T-helper 2 cell (primary cell): ENCODE measurements at places on chromosomes 11 and 22.

GRCh38 chr22:19406281-19406811 lies 25.2 kb downstream of the HIRA start:
- no peak for DNase-seq

- DNase-seq, result no peak
Measured at GRCh38 chr11:102824556-102824955, 18.9 kb downstream of the MMP3 start.

- DNase-seq, result no peak
Measured at GRCh38 chr11:78940500-78941225, 366.0 kb upstream of the NARS2 start.

DNA sequence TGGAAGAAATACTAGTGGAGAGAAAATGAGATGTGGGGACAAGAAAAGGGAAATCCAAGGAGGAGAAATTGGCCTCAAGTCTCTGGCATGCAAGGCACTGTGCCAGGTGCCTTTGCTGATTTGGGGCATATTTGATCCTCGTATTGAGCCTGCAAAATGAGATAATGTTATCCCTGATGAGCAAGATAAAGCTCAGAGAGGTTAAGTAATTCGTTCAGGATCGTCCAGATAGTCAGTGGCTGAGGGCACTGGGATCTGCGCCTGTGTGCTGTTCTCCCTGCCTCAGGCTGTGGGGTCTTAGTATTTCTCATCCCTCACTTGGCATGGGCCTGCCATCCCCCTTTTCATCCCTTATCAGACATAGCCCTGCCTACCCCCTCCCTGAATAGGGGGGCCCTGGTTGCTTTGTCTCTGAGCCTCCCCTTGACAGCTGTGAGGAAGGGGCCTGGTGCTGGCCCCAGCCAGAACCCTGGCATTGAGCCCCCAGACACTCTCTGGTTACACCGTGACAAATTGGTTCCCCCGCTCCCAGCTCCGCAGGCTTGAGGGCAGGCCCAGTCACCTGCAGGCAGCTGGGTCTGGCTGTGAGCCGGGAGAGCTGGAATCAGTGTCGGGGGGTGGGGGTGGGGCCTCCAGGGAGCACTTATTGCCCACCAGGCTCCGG lies 85.7 kb downstream of the NECTIN1 start:
- DNase-seq, result no peak

DNA sequence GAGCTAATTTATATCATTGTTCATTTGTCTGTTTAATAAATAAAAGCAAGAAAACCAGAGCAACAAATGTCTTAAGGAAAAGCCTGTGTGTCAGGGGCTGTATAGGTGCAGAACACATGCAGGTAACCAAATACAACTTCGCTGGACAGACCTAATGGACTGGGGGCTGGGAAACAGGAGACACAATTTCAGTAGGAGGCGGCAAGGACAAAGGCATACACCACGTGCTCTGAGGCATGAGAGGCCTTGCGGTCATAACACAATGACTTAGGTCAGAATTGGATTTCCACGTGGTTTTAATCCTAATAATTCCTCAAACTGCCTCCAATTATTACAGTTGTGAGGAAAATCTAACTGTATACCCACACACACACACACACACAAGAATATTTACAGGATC lies 8.7 kb upstream of the GLB1L3 start:
- no peak for DNase-seq

DNA sequence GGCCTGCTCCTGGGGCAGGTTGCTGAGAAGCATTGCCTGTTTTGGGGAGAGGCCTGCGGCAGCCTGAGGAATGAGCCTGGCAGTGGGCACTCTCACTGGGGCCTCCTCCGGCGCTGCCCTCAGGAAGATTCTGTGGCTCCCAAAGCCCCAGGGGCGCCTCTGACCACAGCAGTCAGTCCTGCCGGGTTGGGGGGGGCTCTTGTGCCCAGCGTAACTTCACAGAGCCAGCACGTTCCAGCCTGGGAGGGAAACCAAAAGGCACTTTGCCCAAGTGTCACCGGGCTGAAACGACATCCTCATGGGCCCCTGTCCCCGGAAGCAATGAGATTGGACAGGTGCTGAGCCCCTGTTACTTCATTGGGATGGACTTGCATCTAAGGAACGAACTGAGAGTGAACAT lies 4.3 kb upstream of the LRP5 start:
- DNase-seq, result no peak

- DNase-seq, result no peak
Measured at GRCh38 chr11:123100379-123101085, 38.6 kb upstream of the HSPA8 start.

GRCh38 chr11:121018746-121019145 lies 5.2 kb upstream of the TBCEL start:
- DNase-seq, result no peak

DNA sequence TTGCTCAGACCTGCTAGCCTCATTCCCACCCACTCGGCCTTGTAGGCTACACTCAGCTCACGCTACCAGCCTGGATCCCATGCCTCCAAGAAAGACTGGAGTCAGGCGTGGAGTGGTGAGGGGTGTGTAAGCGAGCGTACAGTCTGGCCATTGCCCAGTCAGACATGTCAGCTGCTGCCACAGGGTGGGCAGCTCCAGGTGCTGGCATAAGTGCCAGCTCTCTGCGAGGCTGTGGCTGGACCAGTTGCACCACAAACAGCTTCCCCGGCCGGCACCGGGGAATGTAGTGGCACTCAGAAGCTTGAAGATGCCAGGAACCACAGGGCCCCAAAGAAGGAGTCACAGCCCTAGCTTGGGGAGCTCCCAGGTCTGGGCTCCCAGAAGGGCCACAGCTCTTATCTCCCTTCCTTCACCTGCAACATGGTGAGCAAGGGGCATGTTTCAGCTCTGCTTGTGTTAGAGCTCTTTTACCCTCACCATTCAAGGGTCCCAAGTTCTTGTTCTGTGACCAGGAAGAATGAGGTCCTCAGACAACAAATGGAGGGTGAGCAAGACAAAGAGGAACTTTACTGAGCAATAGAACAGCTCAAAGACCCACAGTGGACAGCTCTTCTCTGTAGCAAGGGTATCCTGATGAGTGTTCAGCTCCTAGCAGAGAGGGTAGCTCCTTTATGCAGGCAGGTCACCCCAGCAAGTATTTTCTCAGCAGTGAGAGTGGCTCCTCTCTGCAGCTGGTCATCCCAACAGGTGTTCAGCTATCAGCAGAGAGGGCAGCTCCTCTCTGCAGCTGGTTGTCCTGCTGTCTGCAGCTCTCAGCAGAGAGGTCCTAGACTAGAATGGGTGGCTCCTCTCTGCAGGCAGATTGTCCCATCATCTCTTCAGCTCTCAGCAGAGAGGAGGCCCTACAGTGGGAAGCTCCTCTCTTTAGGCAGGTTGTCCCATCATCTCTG lies 6.0 kb downstream of the SBF2 start:
- no peak for DNase-seq

DNA sequence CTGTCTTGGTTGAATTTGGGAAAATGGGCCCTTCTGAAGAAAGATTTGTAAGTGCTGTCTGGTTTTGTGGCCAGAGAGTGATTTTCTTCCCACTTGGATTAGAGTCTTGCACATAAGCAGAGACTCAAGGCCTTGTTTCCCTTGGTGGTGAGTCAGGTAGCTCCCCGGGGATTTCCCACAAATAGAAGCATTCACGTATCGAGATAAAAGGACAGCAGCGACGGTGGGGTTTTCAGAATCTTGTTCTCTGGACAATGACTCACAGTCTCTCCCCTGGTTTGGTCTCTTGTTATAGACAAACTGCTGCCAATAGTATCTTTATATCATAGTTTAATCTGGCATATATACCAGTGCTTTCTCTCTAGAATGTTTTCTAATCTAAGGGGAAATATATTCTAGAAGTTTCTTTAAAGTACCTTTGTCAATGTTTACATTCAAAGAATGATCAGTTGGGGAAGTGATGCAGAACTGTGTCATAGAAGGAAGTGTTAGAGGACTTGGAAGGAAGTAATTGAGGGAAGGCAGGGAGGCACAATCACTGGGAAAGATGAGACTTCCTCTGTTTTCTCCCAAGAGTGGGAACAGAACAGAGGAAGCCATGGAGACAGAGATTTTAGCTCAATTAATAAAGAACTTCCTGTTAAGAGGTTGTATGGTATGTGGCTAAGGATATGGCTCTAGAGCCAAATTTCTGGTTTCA lies 18.1 kb downstream of the POLA2 start:
- DNase-seq, result no peak

- no peak for DNase-seq
Measured at GRCh38 chr22:25488244-25489020, 76.0 kb upstream of the GRK3 start.

DNA sequence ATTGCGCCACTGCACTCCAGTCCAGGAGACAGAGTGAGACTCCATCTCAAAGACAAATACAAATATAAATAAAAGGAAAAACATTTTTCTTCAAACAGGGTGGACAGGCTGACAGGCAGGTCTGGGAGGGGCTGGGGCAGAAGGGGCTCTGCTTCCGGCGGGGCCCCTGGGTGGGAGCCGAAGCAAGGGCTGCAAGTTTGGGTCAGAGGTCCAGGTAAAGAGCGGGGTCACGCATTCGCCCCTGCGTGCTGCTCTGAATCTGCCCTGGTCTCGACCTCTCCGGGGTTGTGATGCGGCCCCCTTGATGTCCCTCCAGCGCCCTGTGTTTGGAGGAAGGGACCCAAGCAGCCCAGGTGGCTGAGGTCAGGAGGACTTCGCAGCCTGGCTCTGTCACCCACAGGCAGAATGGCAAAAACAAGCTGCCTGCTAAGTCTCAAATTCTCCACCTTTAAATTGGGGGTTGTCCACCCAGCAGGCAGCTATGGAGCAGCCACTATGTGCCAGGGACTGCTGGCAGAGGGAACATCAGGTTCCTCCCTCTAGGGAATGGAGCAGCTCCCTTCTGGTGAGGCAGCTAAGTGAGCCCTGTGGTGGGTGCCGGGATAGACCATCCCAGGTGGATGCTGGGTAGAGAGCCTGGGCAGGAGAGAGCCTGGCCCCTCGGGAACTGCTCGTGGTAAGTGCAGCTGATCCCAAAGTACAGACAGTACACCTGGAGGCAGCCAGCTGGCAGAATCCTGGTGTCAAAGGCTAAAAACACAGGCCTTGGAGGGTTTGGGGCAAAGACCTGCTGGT lies 10.3 kb upstream of the PHF21B start:
- DNase-seq, result no peak

- DNase-seq, result no peak
Measured at GRCh38 chr11:45939836-45940235, 17.4 kb downstream of the LARGE2 start.

GRCh38 chr11:106517426-106517825 lies 440.0 kb downstream of the AASDHPPT start:
- no peak for DNase-seq

- peak; percentile 19 for DNase-seq
Measured at GRCh38 chr11:8913961-8914660, 3.1 kb downstream of the AKIP1 start.

DNA sequence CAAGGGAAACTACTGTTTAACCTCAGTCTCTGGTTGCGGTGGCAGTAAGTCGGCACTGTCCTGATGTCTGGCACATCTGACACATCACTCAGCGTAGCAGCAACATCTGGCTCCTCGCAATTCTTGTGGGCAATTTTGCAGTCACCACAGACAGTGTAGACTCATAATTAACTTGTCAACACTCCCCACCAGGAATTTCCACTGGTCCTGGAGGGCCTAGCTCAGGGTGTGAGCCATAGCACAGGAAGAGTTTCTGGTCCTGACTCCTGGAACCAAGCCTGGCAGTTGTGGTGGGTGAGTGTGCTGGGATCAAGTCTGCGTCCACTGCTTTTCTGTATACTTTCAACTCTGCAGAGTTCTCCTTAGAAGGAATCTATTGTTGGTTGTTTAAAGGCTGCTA lies 209.7 kb downstream of the SNX19 start:
- DNase-seq, result no peak

- DNase-seq, result peak; percentile 47
Measured at GRCh38 chr11:6618117-6619003, 862 bp downstream of the TPP1 start.
